ENCODE measurements at places on chromosomes 11 and 22.
A peak's percentile ranks its signal among the peaks of the same experiment; 100 is the strongest.

DNA sequence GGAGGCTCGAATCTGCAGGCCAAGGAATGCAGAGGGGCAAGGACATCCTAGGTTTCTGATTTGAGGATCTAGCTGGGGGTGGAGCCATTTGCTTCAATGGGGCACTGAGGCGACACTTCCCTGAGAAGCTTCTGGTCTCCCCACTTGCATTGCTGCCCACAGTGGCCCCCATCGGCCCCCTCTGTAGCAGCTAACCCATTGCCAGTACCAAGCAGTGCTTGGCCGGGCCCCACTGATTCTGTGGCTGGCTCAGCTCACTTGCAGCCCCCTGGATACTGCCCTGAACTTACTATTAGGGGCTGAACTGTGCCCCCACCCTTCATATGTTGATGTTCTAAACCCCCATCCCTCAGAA, 42.9 kb upstream of the SHISAL1 start:
- no peak for DNase-seq

DNA sequence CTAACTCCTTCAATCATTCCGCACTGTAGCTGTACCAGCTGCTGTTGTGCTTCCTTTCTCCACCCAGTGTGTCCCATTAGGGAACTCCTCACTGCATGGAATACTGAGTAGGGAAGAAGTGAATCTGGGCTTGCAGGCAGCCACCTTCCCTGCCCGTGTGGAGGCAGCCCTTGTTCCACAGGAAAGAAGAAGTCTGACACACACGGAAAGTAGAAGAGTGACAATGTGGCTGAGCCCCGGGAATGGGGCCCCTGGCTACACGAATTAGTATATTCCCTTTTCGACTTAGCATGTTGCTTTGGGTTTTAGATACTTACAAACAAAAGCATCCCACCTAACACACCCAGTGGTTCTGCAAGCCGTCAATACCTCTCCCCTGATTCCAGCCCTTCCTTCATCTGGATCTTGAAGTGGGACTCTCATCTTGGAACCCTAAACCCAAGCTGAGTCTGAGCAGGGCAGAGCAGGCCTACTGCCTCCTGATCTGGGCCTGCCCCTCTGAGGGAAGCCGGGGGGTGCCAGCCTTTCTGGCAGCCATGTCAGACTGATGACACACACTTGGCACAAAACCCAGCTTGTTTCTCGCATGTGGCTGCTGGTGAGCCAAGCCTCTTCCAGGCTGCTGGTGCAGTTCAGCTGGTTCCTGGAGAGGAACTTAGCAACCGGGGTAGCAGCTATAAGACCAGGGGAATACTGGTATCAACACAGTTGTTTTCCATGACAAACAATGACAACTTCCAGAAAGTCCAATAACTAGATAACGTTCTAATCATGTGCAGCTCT, 71.6 kb downstream of the C11orf58 start:
- no peak for DNase-seq

GRCh38 chr22:46280063-46280817, 12.4 kb downstream of the TTC38 start:
- DNase-seq, result no peak

- no peak for DNase-seq
Measured at GRCh38 chr11:117664897-117665296, 132.1 kb downstream of the DSCAML1 start.

GRCh38 chr11:26134481-26135355, 197.2 kb upstream of the ANO3 start:
- no peak for DNase-seq

- peak; percentile 59 for DNase-seq
Measured at GRCh38 chr11:129277198-129277843, 85.2 kb upstream of the ARHGAP32 start.

DNA sequence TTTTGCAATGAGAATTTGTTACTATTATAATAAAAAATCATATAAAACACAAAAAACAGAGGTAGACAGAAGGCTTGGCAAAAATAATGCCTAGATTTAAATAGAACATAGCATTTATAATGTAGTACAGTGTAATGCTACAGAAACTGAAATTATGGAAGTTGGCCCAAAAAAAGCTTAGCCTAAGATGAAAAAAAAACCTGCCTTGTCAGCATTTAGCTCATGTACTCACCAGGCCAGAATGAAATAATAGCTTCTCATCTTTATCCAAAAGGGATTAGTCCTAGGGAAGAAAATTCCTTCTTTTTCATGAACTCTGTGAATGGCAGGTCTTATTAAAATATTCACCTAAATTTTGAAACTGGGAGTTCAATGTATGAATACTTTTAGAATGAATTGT, 951.1 kb downstream of the LRRC4C start:
- no peak for DNase-seq

- no peak for DNase-seq
Measured at GRCh38 chr22:37609240-37610152, 862 bp downstream of the GGA1 start.

GRCh38 chr11:110126936-110127335, 33.7 kb downstream of the ZC3H12C start:
- no peak for DNase-seq

DNA sequence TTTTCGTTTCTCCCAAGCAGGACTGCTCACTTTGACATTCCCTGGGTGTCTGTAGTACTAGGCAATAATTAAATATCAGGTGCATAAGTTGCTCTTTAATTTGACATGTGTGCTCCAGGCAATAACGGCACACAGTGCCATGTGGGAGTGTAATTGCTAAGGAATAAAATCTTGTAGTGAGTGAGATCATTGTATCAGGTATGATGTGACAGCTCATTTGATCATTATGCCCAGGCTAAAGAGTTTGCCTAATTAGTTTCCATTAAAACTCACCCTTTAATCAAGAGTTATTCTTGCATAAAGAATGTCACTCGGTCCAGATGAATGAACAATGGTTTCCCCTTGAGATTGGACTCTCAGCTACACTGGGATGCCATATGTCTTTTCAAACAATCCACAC, 220.0 kb downstream of the INSC start:
- DNase-seq, result no peak

- DNase-seq, result peak; percentile 38
Measured at GRCh38 chr11:46222490-46223251, 54.8 kb upstream of the CREB3L1 start.

DNA sequence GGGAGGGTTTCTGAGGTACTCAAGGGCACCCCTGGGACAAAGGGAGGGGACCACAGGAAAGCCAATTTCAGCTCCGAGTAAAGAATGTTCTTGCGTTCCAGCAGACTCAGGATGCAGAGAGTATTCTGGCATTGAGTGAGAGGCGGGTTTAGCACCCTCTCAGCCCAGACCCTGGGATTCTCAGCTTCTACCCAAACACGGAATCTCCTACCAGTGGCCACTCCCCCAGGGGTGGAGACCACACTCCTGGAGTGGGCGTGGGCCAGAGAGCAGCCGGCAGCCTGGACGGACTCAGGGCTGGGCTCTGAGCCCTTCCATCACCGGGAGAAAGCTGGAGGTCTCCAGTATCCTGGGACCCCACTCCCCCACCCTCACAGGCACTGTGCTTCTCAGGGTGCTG, 26.1 kb upstream of the TTLL12 start:
- DNase-seq, result no peak

GRCh38 chr11:132457445-132457844, 1074.9 kb downstream of the OPCML start:
- no peak for DNase-seq

- DNase-seq, result no peak
Measured at GRCh38 chr11:112285841-112286311, 25.2 kb upstream of the PLET1 start.

GRCh38 chr11:313304-313786, 495 bp upstream of the IFITM1 start:
- DNase-seq, result no peak

- DNase-seq, result peak; percentile 78
Measured at GRCh38 chr11:75035911-75036565, 47.3 kb downstream of the NEU3 start.

- no peak for DNase-seq
Measured at GRCh38 chr11:73269459-73270015, 2.6 kb upstream of the P2RY6 start.

DNA sequence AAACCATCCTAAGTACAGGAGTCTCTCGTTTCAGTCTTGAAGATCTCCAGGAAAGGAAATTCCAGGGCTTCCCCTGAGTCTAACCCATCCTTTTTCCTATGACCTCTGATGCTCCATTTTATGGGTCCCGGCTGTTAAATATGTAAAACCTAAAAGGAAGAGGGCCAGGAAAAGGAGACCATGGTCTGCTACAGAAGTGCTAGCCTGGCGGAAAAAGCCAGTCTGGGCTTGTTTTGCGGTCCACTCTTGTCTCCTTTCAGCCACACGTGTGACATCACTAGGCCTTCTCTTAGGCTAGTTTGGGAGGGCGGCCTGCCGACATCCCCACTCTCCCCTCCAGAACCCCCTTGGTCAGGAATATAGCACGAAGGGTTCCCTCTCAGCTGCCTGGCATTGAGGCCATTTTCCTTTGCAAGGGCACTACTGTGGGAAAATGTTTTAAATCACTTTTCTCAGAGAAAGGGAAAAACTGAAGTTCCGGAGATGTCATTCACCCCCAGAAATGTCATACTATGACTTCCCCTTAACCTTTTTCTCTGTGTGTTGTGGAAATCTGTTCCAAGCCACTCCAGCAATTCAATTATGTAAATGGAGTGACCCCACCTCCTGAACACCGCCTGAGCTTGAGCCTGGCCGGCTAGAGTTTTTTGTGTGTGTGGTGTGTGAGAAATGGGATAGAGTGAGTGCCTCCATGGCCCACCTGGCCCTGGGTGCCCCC, 86.9 kb downstream of the UBASH3B start:
- DNase-seq, result no peak

DNA sequence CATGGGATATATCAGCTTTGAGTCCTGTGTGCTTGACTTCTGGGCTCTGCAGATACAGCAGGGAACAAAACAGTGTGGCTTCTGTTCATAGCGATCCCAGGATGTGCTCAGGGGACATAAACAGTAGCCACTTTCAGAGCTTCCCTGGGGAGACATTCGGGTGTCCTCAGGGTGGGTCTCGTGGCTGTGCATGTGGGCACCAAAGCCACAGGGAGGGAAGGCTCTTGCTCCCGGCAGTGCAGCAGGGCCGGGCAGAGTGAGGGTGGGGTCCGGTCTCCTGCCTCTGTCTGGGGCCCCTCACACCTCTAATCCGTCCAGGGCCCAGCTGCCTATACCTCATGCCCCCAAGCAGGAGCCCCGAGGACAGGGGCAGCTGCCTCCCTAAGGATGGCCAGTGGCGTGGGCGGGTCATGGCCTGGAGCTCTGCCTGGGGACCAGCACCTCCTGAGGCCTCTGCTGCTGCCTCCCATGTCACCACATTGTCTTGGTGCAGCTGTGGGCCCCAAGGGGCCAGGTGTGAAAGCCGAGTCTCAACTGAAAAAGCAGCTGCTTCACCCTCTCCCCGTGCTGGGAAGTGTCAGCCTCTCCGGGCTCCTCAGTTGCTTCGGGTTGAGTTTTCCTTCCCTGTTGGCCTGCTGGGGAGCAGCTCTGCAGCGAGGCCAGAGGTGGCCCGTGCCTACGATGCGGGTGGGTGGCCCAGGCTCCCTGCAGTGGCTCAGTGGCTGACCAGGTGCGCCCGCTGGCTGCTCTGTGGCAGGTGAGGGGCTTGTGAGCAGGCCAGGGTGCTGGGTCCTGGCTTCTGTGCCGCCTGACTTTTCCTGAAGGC, 3.8 kb downstream of the TPCN2 start:
- no peak for DNase-seq

- peak; percentile 53 for DNase-seq
Measured at GRCh38 chr11:17473071-17473744, 3.4 kb downstream of the ABCC8 start.

DNA sequence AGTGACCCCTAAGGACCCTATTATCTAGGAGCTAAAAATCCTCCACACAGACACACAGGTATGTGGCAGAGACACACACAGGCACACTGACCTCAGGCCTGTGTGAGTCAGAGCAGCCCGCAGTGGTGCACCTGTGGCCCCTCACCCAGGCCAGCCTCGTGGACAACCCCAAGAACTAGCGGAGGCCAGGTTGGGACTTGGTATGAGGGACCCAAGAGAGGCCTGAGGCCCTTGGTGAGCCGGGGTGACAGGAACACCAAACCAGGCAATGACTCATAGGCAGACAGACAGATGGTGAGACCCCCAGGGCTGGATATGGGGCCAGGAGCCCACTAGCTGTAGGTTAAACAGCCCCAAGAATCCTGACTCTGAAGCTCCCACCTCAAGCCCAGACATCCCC, 6.0 kb downstream of the CASTOR1 start:
- DNase-seq, result no peak

DNA sequence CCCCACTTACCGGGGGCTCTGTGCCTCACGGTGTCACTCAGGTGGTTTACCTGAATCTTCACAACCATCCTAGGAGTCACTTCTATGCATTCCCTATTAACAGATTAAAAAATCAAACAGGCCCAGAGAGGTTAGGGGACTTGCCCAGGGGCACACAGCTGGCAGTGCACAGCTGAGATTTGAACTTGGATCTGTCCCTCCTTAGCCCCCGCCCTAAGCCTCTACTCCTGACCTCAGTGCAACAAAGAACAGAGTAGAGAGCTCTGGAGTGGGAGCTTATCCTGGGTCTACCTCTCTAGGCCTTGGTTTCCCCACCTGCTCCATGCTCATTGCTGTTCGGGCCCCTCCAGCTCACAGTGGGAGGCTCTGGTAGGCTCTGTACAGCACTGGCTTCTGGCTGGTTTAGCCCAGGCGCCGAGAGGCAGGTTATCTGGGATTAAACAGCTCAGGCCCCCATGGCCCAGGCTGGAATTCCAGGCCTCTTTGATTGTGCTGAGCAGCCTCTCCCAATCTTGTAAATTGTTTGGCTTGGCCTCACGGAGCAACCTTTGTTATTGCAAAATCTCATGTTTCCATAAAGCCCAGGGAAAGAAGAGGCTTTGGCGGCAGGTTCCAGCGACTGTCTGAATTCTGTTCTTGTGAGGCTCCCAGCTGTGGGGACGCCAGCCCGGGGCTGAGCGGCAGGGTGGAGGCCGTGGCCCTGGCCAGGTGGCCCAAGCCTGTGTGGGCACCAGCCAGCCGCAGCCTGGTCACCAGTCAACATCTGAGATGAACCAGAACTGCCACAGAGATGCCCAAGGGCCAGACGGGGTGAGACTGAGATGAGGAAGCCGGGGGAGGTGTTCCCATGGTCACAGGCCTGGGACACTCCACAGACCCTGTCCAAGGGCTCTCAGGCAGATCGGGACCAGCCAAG, 28.9 kb upstream of the SHISAL1 start:
- no peak for DNase-seq

- DNase-seq, result no peak
Measured at GRCh38 chr11:969651-970205, 44.1 kb downstream of the AP2A2 start.

DNA sequence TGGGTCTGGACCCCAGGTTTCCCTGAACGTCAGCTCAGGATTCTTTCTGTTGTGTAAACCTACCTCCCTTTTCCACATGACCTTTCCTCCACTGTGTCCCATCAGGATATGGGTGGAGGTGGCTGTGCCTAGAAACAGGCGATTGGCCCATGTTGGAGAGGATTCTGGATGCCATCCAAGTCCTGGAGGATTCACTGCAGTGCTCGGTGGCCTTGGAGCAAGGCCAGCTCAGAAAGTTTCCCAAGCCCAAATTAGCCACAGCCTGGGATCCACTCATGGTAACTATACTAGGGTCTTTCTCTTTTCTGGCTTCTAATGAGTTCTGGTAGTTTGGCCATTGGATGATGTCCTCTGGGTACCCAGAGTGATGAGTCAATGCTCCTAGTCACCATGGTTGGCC, 141.6 kb downstream of the SNX19 start:
- no peak for DNase-seq

All from SW480 (cell line).